ENCODE measurements at places on chromosomes 11 and 22.

DNA sequence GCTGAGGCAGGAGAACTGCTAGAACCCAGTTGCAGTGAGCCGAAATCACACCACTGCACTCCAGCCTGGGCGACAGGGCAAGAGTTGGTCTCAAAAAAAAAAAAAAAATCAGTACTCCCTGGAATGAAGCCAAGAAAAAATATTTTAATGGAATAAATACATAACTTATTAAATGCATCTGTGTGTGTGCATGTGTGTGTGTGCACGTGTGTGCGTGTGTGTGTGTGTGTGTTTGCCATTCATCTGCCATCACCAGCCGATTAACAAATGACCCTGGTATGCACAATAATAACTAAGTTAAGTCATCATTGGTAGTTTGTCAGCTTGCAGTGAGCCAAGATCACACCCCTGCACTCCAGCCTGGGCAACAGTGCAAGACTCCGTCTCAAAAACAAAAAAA, 35.0 kb upstream of the SCGB1A1 start:
- DNase-seq, result no peak

- no peak for DNase-seq
These were observed 8.4 kb downstream of the SLCO2B1 start for GRCh38 chr11:75159151-75159953.

- DNase-seq, result no peak
These were observed 9.0 kb downstream of the RBX1 start for GRCh38 chr22:40960145-40960544.

GRCh38 chr11:18699848-18700261, 1.3 kb downstream of the TMEM86A start:
- DNase-seq, result no peak

DNA sequence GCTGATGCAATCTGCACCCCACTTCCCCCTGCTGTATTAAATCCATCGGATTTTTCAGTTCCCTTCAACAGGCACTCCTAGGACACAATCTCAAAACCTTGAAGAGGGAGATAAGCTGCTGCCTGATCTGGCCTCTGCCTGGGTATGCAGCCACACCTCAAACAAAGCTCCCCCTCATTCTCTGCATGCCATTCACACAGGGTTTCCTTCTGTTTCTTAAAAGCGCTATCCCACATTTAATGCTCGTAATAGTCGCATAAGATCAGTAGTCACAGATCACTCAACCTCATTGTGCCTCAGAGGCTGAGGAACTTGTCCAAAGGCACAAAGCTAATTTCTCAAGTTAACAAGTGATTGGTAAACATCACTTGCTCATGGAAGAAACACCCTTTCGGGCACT, 34.0 kb downstream of the UQCR10 start:
- DNase-seq, result no peak

DNA sequence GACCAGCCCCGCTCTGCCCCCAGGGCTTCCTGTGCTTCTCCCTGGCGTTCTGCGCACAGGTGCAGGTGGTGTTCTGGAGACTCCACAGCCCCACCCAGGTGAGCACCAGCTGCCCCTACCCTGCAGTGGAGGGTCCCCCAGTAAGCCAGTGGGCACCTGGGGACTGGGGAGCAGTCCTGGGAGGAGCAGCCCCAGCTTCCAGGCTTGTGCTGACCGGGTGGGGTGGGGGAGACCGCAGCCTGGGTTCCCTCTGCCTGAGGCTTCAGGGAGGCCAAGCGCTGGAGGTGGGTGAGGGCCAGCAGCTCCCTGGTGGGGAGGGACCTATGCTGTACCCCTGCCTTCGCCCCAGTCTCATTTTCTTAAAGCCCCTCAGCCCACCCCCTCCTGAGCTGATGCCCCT, 6.9 kb downstream of the TSPAN32 start:
- no peak for DNase-seq

DNA sequence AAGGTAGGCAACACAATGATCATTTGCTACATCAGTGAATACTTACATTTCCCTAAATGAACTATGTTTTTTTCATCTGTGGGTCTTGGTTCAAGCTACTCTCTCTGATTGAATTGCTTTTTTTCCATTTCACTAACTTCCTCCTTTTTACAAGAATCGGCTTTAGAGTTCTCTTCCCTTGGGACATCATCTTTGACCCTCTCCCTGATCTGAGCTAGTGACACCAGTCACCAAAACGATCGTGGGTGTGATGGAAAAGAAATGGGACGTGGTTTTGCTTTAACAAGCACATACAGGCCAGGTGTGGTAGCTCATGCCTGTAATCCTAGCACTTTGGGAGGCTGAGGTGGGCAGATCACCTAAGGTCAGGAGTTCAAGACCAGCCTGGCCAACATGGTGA, 129.9 kb downstream of the WT1 start:
- DNase-seq, result no peak

DNA sequence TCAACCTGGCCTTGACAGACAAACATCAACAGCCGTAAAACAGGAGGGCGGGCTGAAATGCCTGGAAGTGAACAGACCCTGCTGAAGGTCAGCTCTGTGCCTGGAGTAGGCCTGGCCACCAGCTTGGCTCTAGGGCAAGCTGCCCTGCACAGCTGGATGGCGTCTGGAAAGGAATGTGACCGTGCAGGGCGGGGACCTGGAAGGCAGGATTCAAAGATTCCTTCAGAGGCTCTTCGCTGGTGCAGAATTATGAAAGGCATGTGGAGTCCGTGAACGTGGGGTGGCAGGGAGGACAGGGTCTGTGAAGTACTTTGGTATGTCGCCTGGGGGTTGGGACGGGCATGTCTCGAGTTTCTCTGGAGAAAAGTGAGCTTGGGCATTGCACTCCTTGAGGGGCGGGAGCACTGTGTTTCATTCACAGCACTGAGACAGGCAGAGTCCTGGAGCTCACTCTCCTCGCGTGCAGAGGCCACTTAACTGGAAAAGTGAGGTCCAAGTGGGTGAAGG, 1.5 kb downstream of the EHD1 start:
- DNase-seq, result no peak

DNA sequence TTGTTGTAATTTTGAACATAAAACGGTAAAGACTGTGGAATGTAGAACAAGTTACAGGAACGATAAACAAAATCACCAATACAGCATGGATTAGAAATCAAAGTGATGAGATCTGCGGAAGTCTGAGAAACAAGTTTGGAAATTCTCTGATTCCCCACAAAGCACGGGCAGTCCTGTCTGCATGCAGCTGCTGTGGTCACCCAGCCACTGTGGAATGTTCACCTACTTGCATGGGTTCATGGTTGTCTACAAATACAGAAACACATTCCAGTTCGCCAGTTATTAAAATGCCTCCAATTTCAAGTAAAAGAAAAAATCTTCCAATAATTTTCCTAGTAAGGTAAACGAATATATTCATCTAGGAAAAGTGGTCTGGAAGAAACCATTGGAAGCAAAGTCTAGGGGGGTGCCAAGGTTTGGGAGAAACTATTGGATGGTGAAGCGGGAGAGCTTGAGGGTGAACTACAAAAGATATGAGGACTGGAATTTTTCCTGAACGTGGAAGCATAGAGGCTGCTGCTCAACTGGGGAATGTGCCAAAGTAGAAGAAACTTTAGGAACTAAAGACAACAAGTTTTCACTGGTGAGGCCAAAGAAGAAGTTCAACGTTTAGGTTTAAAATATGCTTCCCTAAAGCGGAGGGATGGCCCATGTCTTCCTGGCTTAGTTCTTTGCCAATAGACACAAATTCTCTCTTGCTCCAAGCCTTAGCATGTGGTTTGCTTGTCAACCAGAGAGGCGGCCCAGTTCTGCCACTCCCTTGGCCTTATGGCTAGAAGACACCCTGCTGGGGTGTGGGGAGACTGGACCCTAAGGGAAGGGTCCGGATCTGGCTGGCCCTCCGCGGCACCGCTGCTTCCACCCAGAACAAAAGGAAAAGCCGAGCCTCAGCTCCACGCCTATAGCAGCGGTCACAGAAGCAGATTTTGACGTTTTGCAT, 70.2 kb downstream of the CTTN start:
- no peak for DNase-seq

GRCh38 chr11:73591743-73592142, 6.2 kb downstream of the FAM168A start:
- no peak for DNase-seq

- DNase-seq, result no peak
These were observed 253.1 kb downstream of the CADM1 start for GRCh38 chr11:115251126-115251525.

- no peak for DNase-seq
These were observed 849.1 kb upstream of the API5 start for GRCh38 chr11:42462558-42463310.

All from stimulated activated CD8-positive, alpha-beta memory T cell treated with anti-CD3 and anti-CD28 coated beads, Interleukin-7, amount 100 ng/mL, for 4 hours (primary cell).